ENCODE measurements at places on chromosomes 11 and 22. TPM values are rescaled to one million over a fixed set of nuclear protein-coding genes. Genes with fewer than 3 reads are reported as not detected.

DNA sequence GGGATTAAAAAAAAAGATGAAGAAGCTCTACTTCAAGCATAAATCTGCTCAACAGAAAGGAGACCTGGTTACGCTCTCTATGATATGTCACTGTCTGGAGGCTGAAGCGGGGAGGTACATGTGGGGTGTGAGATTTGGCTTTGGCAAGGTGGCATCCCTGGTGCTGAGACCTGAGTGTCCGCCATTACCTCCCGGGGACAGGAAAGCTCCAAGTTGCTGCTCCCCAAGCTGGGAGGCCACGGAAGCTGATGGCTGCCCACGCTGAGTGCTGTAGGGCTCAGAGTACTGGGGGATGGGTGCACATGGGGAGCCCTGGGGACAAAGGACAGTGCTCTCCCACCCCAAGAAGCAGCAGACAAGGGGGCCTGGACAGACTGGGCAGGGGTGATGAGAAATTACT is 167.9 kb downstream of the DSCAML1 start:
- DNase-seq, result no peak

GRCh38 chr11:100593291-100593690 is 93.8 kb upstream of the ARHGAP42 start:
- no peak for DNase-seq

- no peak for DNase-seq
Observed at GRCh38 chr11:14082338-14082737, 119.8 kb downstream of the SPON1 start.

- DNase-seq, result peak; percentile 43
Observed at GRCh38 chr11:7892840-7893254, 38.2 kb downstream of the OR10A6 start.

GRCh38 chr11:43580735-43581369 is 99.7 kb upstream of the HSD17B12 start:
- DNase-seq, result no peak

DNA sequence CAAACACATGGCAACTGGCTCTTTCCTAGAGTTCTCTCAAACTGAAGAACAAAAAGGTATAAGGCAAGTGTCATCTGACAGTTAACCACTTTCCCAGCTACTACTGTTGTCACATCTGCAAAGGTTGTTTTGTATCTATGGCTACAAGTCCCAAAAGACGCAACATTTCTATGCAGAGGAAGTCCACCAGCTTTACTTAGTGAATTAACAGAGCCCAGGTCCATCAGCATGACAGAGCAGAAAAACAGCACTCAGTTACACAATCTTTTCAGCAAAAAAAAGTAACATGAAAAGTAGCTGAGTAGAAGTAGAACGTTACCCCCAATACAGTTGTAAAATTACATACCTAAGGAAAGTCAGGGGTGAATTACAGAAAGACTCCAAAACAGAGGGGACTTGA is 12.1 kb downstream of the CPSF7 start:
- DNase-seq, result no peak

DNA sequence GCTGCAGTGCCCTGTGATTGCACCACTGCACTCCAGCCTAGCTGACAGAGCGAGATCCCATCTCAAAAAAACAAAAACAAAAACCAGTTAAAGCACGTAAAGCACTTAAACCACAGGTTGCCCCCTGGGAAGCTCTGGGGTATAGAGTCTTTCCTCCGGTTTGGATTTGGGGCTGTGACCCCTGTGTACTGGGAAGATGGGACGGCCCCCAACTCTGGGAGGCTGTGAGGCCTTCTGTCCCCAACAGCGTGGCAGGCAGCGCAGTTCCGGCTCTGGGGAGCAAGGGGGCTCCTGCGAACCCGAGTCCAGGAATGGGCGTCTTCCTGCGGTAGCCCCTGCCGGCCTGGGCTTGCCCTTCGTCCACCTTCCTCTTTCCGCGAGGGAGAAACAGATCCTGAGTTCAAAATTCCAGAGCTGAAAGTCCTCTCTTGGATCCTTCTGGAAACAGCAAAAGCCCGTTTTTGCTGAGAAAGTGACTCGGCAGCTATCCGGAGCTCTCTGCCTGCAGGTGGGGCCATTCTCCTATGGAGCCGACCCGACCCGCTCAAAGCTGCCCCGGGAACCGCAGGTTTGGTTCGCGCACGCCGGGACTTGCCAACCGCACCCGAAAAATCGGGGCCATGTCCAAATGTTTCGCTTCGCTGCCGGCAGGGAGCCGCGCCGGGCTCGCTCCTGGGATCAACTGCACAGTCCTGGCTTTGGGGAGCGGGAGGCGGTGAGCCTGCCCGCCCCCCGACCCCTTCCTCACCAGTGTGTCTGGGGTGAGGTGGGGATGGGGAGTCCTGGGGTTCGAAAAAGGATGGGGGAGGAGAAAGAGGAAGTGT is 36.3 kb upstream of the POLA2 start:
- DNase-seq, result no peak

DNA sequence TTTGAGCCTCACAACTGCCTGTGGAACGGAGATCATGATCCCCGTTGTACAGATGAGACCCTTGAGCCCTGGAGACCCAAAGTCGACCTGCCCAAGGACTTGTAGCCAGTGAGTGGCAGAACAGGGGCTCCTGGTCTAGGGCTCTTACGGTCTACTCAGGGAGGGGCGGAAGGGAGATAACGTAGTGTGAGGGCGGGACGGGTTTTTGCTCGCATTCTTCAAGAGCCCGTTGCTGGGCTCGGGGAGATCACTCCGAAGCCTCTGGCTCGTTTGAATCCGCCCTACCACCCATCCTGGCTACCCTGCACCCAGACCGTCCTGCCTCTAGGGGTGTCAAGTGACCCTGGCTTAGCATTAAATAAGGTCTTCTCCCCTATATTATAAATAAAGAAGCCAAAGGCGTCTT is 639 bp downstream of the CRY2 start:
- DNase-seq, result peak; percentile 45

DNA sequence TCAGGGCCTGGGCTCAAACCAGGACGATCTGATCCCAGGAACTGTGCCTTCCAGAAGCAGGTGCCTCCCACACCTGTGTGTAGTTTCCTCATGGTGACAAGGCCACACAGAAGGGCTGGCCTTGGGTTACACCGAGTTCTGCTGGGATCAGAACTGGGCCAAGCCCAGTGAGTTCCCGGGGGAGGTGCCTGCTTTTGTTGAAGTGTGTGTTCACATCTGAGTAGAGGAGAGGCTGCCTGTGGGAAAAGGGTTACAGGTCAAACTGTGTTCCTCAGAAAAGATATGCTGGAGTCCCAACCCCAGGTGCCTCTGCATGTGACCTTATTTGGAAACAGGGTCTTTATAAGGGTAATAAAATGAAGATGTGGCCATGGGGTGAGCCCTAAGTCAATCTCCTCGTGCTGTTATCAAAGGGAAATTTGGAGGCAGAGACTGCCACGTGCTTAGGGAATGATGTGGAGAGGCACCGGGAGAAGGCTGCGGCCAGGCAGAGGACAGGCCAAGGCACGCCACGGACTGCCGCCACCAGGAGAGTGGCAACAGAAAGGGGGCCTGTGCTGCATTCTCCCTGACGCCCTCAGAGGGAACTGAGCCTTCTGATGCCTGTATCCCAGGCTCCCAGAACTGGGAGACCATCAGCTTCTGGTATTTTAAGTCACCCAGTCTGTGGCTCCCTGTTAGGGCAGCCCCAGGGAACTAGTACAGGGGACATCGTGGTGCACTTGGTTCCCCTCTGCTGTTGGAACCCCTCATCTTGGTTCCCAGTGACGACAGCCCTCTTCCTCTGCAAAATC is 158.8 kb downstream of the CACNA1I start:
- DNase-seq, result no peak

DNA sequence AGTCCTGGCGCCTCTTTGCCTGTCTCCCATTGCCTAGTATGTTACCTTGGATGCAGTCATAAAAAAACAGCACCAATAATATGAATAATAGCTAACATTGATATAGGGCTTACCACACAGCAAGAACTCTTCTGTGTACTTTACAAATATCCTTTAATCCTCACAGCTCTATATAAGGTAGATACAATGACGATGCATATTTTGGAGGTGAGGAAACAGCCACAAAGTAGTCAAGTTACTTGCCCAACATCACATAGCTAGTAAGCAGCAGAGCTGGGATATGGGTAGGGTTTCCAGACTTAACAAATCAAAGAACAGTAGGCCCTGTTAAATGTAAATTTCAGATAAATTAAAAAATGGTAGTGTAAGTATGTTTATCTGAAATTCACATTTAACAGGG is 128.8 kb downstream of the ST3GAL4 start:
- peak; percentile 91 for DNase-seq

GRCh38 chr22:49156662-49157285 is 670.9 kb downstream of the BRD1 start:
- DNase-seq, result no peak

- DNase-seq, result no peak
Observed at GRCh38 chr22:28769394-28770085, 3.0 kb upstream of the CCDC117 start.

- DNase-seq, result no peak
Observed at GRCh38 chr11:62400760-62401159, 18.1 kb upstream of the SCGB1A1 start.

CTSW gene
- total RNA-seq, result not detected

POU2AF1 gene
- not detected for total RNA-seq

SLC5A12 gene
- not detected for total RNA-seq

OR52N4 gene
- not detected for total RNA-seq

KRTAP5-8 gene
- total RNA-seq, result not detected

All from PC-9 (cell line).